ENCODE measurements at places on chromosomes 12 and 14. TPM values are rescaled to one million over a fixed set of nuclear protein-coding genes. Genes with fewer than 3 reads are reported as not detected.

KIF5A gene
- 3.2 TPM for total RNA-seq

HOTAIR gene
- total RNA-seq, result not detected

GLIPR1L2 gene
- 0.16 TPM for total RNA-seq

TAMALIN gene
- 11.1 TPM for total RNA-seq

POTEM gene
- not detected for total RNA-seq

SLC2A14 gene
- 0.14 TPM for total RNA-seq
